Uterine smooth muscle cell (primary cell): ENCODE measurements at places on chromosomes 6 and 20. TPM values are rescaled to one million over a fixed set of nuclear protein-coding genes. Genes with fewer than 3 reads are reported as not detected.

TIAM2 gene
- 7.1 and 7.9 TPM in 2 replicates for total RNA-seq

SNX9 gene
- 71.4 and 100 TPM in 2 replicates for total RNA-seq

MYCT1 gene
- total RNA-seq, result under 0.01 and 0.11 TPM in 2 replicates

PERP gene
- total RNA-seq, result 22.5 and 29.4 TPM in 2 replicates

RIPPLY2 gene
- under 0.01 and 0.87 TPM in 2 replicates for total RNA-seq

FAM83D gene
- total RNA-seq, result 17.7 and 48.3 TPM in 2 replicates

ABCF1 gene
- total RNA-seq, result 45.4 and 62.5 TPM in 2 replicates

LINC00237 gene
- not detected in 2 replicates for total RNA-seq

BPIFB1 gene
- not detected in 2 replicates for total RNA-seq

HRH3 gene
- not detected in 2 replicates for total RNA-seq

HLA-DRB5 gene
- not detected in 2 replicates for total RNA-seq

SCGN gene
- not detected in 2 replicates for total RNA-seq

PPP1R14C gene
- 0.50 and 1.9 TPM in 2 replicates for total RNA-seq

SALL4 gene
- total RNA-seq, result 0.22 and 0.25 TPM in 2 replicates

BTN1A1 gene
- total RNA-seq, result not detected in 2 replicates

ABT1 gene
- total RNA-seq, result 13.6 and 18.4 TPM in 2 replicates

ELOVL2 gene
- total RNA-seq, result 0.11 TPM in 1 of 2 replicates, not detected in the other
